Myocyte (in vitro differentiated cells): ENCODE measurements at places on chromosomes 1 and 21. TPM values are rescaled to one million over a fixed set of nuclear protein-coding genes. Genes with fewer than 3 reads are reported as not detected.

Gene ZNF496
- 35.9 and 50.9 TPM in 2 replicates for total RNA-seq

DNA sequence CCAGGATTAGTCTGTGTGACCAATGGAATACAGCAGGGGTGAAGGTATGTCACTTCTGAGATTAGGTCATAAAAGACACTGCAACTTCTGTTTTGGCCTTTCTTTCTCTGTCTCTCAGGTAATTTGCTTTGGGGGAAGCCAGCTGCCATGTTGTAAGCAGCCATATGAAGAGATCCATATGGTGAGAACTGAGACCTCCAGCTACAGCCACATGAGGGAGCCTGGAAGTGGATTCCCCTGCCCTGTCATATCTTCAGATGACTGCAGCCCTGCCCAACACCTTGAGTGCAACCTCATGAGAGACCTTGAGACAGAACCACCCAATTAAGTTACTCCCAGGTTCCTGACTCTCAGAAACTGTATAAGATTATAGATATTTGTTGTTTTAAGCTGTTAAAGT is 70.1 kb upstream of the ESRRG start:
- DNase-seq: no peak

Gene CHAF1B
- 0.67 and 1.3 TPM in 2 replicates for total RNA-seq

DNA sequence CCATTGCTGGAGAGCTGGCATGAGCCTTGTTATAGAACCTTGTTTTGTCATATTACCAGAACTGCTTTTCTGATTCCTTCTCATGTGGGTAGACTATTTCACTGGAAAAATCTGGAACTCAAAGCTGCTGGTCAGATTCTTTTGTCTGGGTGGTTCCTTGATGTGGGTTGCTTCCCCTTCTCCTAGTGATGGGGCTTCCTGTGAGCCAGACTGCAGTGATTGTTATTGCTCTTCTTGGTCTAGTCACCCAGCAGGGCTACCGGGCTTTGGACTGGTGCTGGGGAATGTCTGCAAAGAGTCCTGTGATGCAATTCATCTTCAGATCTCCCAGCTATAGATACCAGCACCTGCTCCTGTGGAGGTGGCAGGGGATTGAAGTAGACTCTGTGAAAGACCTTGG is 59.4 kb downstream of the GPR137B start:
- DNase-seq: no peak

Gene PLA2G2D
- not detected in 2 replicates for total RNA-seq

- no peak for DNase-seq
These were observed 66.3 kb downstream of the LMO4 start for GRCh38 chr1:87394982-87395381.

DNA sequence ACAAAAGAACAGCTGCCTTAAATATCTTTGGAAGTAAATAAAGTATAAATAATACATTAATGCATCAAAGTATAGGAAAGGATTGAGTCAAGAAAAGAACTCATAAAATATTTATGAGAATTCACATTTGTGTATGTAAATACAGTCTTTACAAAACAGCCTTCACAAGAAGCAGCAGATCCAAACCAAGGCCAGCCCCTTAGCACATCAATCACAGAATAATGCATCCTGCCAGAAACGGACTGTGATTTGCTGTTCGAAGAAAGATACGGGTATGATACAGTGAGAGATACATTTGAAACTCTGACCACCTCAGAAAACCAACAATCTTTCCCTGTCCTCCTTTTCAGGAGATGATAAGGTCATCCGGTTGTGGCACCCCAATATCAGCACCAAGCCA is 70.9 kb downstream of the WDR64 start:
- DNase-seq: no peak
